Right lung (tissue), 10 donors: ENCODE measurements at places on chromosomes 1 and 21. TPM values are rescaled to one million over a fixed set of nuclear protein-coding genes. Genes with fewer than 3 reads are reported as not detected.

DNA sequence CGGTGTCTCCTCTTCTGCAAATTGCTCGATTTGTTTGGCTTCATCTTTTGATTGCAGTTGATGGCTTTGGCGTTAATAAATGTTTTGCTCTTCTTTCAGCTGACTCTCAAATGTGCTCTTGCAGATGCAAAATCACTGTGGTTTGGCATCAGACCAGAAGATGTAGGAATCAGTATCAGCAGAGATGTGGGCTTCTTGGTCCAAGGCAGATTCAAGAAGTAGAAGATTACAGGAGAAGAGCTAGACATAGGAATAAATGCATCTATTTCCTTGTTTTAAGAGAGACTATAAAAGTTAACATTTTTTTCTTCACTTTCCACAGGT is 59.8 kb upstream of the BACH1 start:
- no peak for DNase-seq

SLC30A2 gene
- 0.49 TPM for polyA plus RNA-seq

GRCh38 chr1:13479171-13479856 is 34.5 kb downstream of the LRRC38 start:
- DNase-seq = no peak

DNA sequence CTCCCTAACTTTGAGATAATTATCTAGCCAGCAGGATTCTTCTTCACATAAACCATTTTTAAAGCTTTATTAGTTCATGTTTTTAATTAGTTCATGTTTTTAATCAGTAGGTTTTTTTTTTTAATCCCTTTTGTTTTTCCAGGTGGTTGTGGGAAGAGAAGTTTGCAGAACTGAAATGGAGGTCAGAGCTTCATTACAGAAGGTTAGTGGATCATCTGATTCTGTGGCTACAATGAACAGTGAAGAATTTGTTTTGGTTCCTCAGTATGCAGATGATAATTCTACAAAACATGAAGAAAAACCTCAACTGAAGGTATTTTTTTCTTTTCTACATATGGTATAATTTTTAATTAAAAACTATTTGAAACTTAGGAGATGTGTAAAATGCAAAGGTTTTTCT is 59.7 kb downstream of the RABGAP1L start:
- DNase-seq = no peak

- DNase-seq = no peak
Measured at GRCh38 chr1:116374353-116375147, 1.5 kb downstream of the ATP1A1 start.

GRCh38 chr1:247935781-247936180 is 11.1 kb downstream of the OR2AJ1 start:
- DNase-seq = no peak

IL12RB2 gene
- polyA plus RNA-seq = 0.90 TPM

- no peak for DNase-seq
Measured at GRCh38 chr21:34801519-34802132, 132.8 kb downstream of the CLIC6 start.

DNA sequence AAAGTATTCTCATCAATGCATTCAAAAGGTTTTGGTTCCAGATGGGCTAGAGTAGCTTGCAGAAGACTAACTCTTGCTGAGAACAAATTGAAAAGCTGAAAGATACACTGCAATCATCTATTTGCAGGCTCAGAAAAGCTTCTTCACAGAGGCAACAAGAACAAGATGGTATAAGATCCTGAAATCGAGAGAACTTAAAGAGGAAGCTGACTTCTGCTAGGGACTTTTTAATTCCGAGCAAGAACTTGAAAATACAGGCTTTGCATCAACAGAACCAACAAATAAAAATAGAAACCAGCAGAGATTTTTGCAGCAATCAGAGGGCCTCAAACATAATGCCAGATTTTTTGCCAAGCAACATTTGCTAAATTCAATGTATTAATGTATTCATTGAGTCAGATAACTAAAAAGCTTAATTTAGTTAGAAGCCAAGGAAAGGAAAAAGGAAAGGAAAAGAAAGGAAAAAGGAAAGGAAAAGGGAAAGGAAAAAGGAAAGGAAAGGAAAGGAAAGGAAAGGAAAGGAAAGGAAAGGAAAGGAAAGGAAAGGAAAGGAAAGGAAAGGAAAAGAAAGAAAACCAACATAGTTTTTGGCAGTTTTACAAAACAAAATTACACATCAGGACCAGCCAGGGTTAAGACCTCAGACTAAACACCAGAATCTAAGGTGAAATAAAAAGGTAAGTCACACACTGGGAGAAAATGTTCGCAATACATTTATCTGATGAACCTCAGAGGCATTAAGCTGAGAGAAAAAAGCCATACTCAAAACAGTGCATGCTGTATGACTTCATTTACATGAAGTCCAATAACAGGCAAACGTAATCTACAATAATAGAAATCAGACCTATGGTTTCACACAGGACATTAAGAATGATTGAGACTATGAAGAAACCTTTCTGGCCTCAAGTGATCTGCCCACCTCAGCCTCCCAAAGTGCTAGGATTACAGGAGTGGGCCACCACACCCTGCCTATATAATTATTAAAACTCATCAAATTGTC is 42.6 kb downstream of the FAF1 start:
- DNase-seq = no peak

SLC25A34 gene
- polyA plus RNA-seq = 2.8 TPM

GRCh38 chr1:170586321-170587252 is 54.6 kb downstream of the GORAB start:
- DNase-seq = no peak

GRCh38 chr1:53526451-53527101 is 67.4 kb downstream of the DMRTB1 start:
- DNase-seq = peak; percentile 53

GNB1 gene
- 238 TPM for polyA plus RNA-seq

PPOX gene
- polyA plus RNA-seq = 39.9 TPM

DNA sequence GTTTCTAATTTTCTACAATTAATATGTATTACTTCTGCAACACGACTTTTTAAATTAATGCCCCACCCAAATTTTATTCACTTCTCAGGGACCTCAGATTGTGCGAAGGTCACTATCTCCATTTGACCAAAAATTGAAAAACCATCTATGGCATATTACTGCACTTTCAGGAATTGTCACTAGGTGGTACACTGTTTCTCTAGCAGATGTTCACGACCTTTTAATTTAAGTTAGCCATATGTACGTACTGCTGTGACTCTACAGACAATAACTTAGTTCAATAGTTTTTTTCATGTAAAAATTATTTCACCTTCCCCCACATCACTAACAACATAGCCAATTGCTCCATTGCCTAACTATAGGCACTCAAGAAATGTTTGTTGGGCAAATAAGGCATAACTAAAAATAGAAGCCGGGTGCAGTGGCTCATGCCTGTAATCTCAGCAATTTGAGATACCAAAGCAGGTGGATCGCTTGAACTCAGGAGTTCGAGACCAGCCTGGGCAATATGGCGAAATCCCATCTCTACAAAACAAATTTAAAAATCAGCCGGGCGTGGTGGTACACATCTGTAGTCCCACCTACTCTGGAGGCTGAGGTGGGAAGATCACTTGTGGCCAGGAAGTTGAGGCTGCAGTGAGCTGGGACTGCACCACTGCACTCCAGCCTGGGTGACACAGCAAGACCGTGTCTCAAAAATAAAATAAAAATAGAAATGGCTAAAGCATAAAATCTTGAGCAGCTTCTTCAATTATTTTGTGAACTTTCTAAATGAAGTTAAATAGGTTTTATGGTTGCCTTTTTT is 75.7 kb upstream of the PKN2 start:
- DNase-seq = peak; percentile 7

GRCh38 chr1:160129558-160129957 is 14.0 kb downstream of the ATP1A2 start:
- no peak for DNase-seq

- no peak for DNase-seq
Measured at GRCh38 chr1:113185463-113186104, 112.6 kb downstream of the LRIG2 start.

MATN1 gene
- polyA plus RNA-seq = 0.49 TPM

LCE3D gene
- polyA plus RNA-seq = not detected

GRCh38 chr1:59692591-59692990 is 122.2 kb upstream of the HOOK1 start:
- DNase-seq = peak; percentile 69

S100B gene
- polyA plus RNA-seq = 1.5 TPM

- no peak for DNase-seq
Measured at GRCh38 chr1:78830321-78830720, 176.2 kb downstream of the ADGRL4 start.

- DNase-seq = no peak
Measured at GRCh38 chr1:147851149-147851548, 51.4 kb upstream of the GJA8 start.

GRCh38 chr1:64940025-64940424 is 26.3 kb downstream of the JAK1 start:
- DNase-seq = no peak

DNA sequence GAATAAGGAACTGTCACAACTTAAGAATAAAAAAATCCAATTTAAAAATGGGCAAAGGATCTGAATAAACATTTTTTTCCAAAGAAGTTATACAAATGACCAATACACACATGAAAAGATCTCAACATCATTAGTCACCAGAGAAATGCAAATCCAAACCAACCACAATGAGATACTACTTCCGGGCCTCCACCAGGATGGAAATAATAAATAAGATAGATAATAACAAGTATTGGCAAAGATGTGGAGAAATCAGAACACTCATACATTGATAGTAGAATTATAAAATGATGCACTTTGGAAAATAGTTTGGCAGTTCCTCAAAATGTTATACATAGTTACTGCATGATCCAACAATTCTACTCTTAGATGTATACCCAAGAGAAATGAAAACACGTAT is 18.7 kb downstream of the ZSWIM5 start:
- no peak for DNase-seq

- no peak for DNase-seq
Measured at GRCh38 chr1:89946532-89946931, 48.4 kb upstream of the ZNF326 start.

GRCh38 chr1:166538646-166539045 is 300.6 kb upstream of the POGK start:
- DNase-seq = no peak

- no peak for DNase-seq
Measured at GRCh38 chr1:154406886-154407197, 1.7 kb downstream of the IL6R start.

DNA sequence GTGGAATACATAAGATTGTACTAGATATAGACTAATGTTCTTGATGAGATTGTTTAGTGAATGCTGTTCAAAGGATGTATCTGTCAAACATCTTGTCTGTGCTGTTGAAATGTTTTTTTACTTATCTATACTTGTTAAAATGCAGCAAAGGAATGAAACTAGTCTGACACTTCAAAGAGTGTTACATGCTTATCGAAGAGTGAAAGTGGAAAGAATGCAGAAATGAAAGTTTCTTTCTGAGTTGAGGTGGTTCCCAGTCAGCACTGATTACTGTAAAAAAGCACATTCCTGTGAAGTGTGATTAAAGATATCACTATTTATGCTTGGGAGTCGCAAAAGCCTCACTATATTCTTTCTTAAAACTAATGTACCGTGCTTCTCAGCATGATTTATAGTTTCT is 1225.2 kb downstream of the NCAM2 start:
- DNase-seq = no peak

DNA sequence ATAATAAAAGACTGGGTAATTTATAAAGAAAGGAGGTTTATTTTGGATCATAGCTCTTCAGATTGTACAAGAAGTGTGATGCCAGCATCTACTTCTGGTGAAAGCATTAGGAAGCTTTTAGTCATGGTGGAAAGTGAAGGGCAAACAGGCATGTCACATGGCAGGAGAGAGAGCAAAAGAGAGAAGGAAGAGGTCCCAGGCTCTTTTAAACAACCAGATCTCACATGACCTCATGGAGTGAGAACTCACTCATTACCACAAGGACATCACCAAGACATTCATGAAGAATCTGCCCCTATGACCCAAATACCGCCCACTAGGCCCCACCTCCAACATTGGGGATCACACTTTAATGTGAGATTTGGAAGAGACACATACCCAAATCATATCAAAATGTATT is 10.0 kb downstream of the RPTN start:
- no peak for DNase-seq

- no peak for DNase-seq
Measured at GRCh38 chr21:42441963-42442362, 38.3 kb downstream of the UBASH3A start.

GRCh38 chr1:27648602-27649305 is 13.8 kb upstream of the FGR start:
- no peak for DNase-seq

DNA sequence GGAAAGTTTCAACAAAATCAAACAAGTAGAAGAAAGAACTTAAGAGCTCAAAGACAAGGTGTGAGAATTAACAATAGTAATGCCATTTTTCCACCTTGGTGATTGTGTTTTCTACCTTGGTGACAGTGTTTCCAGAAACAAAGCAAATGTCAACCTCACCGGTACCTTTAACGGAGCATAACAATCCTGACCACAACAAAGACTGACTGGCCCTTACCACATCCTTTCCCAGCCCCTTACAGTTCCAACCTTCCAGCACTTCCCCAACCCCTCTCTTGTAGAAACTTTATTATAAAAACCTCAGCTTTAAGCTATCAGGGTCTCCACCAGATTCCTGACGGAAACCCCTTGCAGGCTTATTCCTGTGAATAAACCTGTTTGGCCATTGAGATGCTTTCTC is 16.7 kb downstream of the STYXL2 start:
- no peak for DNase-seq

GRCh38 chr1:221783437-221783836 is 41.5 kb upstream of the DUSP10 start:
- DNase-seq = no peak

DNA sequence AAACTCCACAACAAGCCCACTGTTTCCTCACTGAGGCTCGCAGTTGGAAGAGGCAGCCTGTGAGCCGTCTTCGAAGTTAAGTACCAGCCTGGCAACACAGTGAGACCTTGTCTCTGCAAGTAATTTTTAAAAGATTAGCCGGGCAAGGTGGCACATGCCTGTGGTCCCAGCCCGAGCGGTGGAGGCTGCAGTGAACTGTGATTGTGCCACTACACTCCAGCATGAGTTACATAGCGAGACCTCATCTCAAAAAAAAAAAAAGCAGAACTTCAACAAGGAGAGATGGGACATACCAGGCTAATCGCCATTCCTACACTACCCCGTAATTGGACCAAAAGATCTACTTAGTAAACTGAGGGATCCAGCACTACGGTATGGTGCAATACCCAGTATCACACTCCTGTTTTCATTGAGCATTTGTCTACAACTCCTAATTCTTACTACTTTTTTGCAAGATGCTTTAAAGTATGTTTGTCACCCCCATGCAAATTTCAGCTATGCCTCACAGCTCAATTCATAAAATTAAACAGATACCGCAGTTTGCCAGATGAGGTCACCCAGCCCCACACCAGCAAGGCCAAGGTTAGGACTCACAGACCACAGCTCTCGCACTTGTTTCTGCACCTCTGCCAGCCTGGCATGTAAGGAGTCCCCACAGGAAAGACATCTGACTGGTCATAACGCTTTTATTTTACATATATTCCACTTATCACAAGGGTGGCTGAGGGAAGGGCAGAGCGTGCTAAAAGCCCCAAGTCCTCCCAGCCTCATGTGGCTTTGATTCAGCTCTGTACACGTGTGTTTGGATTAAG is 21.0 kb downstream of the SDE2 start:
- no peak for DNase-seq
